ENCODE measurements at places on chromosomes 13 and 19.

DNA sequence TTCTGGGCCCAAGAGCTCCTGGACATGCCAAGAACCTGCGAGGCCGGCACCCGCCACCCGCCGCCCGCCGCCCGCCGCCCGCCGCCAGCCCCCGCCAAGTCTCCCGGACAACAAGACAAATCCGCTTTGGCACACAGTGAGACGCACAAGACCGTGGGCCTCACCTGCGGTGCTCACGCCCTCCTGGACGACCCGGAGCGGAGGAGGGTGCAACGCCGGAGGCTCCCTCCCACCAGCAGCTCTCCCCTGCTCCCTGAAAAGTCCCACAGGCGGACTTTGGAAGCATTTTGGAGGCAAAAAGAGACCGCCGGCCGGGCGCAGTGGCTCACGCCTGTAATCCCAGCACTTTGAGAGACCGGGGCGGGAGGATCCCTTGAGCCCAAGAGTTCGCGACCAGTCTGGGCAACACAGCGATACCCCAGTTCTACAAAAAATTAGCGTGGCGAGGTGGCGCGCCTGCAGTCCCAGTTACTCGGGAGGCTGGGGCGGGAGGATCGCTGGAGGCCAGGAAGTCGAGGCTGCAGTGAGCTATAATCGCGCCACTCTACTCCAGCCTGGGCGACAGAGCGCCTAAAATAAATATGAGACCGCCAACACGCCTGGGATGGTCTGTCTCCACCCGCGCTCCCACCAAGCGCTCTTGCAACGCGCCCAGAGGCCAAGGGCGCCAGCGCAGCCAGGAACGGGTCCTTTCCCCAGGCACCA is 783 bp downstream of the RHPN2 start:
- peaks cover 40% of the 10 kb centered on the region for H3K27me3 ChIP-seq
- H3K4me3 ChIP-seq: peak overlapping the region; percentile 60
- DNase-seq: no peak
- H3K36me3 ChIP-seq: no peaks in the 10 kb centered on the region
- H3K27ac ChIP-seq: no peak overlapping the region

DNA sequence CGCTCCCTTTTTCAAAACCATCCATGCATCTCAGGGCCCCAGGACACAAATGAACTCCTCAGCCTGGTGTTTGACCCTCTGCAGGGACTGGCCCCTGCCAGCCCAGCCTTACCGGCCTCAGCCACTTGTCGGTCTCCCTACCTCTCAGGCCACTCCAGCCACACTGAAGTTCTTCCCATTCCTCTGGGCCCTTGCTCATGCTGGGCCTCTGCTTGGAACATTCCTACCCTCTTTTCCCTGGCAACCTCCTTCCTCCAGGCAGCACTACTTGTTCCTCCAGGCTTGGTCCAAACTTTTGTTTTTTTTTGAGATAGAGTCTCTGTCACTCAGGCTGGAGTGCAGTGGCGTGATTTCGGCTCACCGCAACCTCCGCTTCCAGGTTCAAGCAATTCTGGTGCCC is 7.6 kb upstream of the EGLN2 start:
- no peaks in the 10 kb centered on the region for H3K36me3 ChIP-seq
- H3K27ac ChIP-seq: no peak overlapping the region
- no peaks in the 10 kb centered on the region for H3K27me3 ChIP-seq
- no peak overlapping the region for H3K4me3 ChIP-seq

DNA sequence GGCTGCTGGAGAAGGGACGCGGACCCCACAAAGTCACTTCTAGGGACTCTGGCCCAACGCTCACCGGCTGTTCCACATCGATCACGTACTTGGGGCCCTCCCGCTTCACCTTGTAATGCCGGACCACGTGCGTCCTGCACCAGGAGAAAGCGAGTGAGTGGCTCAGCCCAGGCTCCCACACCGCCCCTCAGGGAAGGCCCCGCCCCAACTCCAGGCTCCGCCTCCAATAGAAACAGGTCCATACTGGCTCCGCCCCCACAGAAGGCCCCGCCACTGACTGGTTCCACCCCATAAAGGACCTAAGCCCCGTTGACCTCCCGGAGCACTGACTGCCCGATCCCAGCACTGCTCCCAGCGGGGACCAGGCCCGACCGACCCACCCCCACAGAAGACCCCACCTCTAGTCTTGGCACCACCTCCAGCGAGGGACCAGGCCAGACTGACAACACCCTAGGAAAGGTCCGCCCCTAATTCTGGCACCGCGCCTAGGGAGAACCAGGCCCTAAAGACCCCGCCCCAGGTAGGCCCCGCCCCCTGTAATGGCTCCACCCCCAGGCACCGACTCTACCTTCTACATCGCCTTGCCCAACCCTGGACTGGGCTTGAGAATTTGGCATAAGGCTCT is 11.3 kb downstream of the STAP2 start:
- peaks cover 21% of the 10 kb centered on the region for H3K4me1 ChIP-seq
- H3K4me3 ChIP-seq: peak overlapping the region; percentile 55
- peaks cover 7% of the 10 kb centered on the region for H3K27me3 ChIP-seq
- DNase-seq: peak; percentile 78
- H3K36me3 ChIP-seq: no peaks in the 10 kb centered on the region

GRCh38 chr13:54660277-54660676 is 1631.7 kb downstream of the OLFM4 start:
- H3K36me3 ChIP-seq: no peaks in the 10 kb centered on the region
- no peak overlapping the region for H3K27ac ChIP-seq
- H3K27me3 ChIP-seq: no peaks in the 10 kb centered on the region
- no peak for DNase-seq
- H3K4me3 ChIP-seq: no peak overlapping the region

DNA sequence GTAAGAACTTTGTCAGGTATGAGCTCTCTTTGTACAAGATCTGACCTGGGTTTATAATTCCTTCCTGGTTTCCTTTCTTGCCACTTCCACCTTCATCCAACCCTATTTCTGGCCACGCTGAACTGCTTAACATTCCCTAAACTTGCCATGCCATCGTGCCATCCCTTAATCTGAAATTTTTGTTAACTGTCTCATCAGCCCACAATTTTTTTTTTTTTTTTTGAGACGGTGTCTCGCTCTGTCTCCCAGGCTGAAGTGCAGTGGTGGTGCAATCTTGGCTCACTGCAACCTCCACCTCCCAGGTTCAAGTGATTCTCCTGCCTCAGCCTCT is 144.6 kb downstream of the GGACT start:
- no peak overlapping the region for H3K4me3 ChIP-seq
- no peak for DNase-seq
- no peaks in the 10 kb centered on the region for H3K36me3 ChIP-seq
- H3K4me1 ChIP-seq: peaks cover 18% of the 10 kb centered on the region
- H3K27me3 ChIP-seq: no peaks in the 10 kb centered on the region

DNA sequence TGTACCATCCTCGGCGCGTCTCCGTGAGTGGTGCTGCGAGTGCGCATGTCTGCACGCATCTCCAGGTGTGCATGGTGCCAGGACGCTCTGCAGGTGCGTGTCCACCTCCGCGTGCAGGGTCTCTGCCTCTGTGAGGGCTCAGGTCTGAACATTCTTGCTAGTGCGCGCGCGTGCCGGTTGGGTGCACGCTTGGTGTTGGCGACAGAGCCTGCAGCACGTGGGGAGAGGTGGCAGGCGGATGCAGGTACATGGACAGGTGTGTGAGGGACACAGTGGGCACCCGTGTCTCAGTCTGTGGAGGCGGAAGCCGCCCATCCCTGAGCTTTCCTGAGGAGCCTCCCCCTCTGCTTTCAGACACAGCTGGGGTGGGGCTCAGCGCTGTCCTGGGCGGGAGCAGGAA is 4.9 kb upstream of the OR10H2 start:
- DNase-seq: no peak
- H3K4me1 ChIP-seq: no peaks in the 10 kb centered on the region
- H3K27me3 ChIP-seq: peaks cover 31% of the 10 kb centered on the region
- no peak overlapping the region for H3K4me3 ChIP-seq
- no peaks in the 10 kb centered on the region for H3K36me3 ChIP-seq

DNA sequence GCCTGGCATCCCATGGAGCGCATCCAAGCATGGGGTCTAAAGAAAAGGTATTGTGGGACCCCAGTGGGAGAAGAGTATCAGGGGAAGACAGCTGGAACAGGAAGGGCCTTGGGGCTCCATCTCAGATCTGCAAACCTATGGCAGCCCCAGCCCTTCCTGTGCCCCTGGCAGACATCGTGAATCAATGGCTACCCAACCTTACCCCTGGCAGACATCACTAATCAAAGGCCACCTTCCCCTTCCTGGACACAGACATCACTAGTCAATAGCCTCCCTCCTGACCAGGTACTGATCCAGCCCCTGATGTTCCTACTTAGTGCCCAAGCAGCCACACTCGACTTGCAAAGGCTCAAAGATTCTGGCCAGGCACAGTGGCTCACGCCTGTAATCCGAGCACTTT is 15.8 kb downstream of the F2RL3 start:
- H3K4me1 ChIP-seq: no peaks in the 10 kb centered on the region
- no peak for DNase-seq
- no peak overlapping the region for H3K27ac ChIP-seq
- H3K27me3 ChIP-seq: no peaks in the 10 kb centered on the region
- H3K36me3 ChIP-seq: no peaks in the 10 kb centered on the region
- no peak overlapping the region for H3K4me3 ChIP-seq

Measured in heart right ventricle (tissue), 16 donors.